ENCODE measurements at places on chromosomes 7 and 10.

- H3K4me3 ChIP-seq, result peak within 1 kb of the TSS; percentile 89
- peaks cover 32% of the 10 kb centered on the region for H3K4me1 ChIP-seq
- peak within 1 kb of the TSS; percentile 92 for H3K27ac ChIP-seq
- H3K36me3 ChIP-seq, result peaks cover 9% of the 10 kb centered on the region
- H3K27me3 ChIP-seq, result no peaks in the 10 kb centered on the region
These were observed at the start of gene ZNF746 for GRCh38 chr7:149497467-149498261. ZNF746 (minus strand) TSS chr7:149497809; CDS start chr7:149497536, 273 bp downstream.

GRCh38 chr7:151312831-151313809 lies 28.5 kb upstream of the NUB1 start:
- DNase-seq, result no peak
- no peaks in the 10 kb centered on the region for H3K36me3 ChIP-seq
- no peak overlapping the region for H3K27ac ChIP-seq
- no peaks in the 10 kb centered on the region for H3K27me3 ChIP-seq

DNA sequence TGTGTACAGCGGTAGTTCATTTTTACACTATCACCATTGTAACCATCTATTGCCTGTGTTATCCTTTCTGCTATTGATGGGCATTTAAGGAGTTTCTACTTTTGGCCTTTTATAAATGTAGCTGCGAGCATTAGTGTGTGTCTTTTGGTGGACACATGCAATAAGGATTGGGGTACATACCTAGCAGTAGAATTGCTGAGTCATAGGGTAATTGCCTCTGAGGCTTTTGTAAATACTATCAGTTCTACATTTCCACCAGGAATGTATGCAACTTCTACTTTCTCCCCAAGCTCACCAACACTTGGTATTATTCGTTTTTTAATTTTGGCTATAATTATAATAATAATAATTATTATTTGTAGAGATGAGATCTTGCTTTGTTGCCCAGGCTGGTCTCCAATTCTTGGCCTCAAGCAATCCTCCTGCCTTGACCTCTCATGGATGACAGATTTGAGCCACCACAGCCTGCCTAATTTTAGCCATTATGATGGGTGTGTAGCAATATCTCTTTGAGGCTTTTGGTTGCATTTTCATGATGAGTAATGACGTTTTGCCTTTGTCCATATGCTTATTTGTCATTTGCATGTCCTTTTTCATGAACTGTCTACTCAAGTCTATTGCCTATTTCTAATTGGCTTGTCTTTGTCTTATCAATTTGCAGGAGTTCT lies 277.0 kb downstream of the ACTR3B start:
- H3K4me1 ChIP-seq, result no peaks in the 10 kb centered on the region
- H3K36me3 ChIP-seq, result no peaks in the 10 kb centered on the region
- no peaks in the 10 kb centered on the region for H3K27me3 ChIP-seq
- H3K4me3 ChIP-seq, result no peak overlapping the region

GRCh38 chr10:113297226-113297625 lies 255.6 kb upstream of the HABP2 start:
- no peak overlapping the region for H3K27ac ChIP-seq
- peaks cover 7% of the 10 kb centered on the region for H3K4me1 ChIP-seq
- H3K27me3 ChIP-seq, result no peaks in the 10 kb centered on the region

GRCh38 chr10:103225939-103226338 lies 19.7 kb upstream of the RPEL1 start:
- H3K36me3 ChIP-seq, result no peaks in the 10 kb centered on the region
- peak overlapping the region; percentile 80 for H3K27ac ChIP-seq
- H3K27me3 ChIP-seq, result no peaks in the 10 kb centered on the region
- H3K4me1 ChIP-seq, result peaks cover 48% of the 10 kb centered on the region

- no peaks in the 10 kb centered on the region for H3K27me3 ChIP-seq
- H3K4me3 ChIP-seq, result no peak overlapping the region
- H3K36me3 ChIP-seq, result no peaks in the 10 kb centered on the region
- DNase-seq, result no peak
- H3K4me1 ChIP-seq, result no peaks in the 10 kb centered on the region
- no peak overlapping the region for H3K27ac ChIP-seq
These were observed 37.8 kb downstream of the RSU1 start for GRCh38 chr10:16779384-16779915.

DNA sequence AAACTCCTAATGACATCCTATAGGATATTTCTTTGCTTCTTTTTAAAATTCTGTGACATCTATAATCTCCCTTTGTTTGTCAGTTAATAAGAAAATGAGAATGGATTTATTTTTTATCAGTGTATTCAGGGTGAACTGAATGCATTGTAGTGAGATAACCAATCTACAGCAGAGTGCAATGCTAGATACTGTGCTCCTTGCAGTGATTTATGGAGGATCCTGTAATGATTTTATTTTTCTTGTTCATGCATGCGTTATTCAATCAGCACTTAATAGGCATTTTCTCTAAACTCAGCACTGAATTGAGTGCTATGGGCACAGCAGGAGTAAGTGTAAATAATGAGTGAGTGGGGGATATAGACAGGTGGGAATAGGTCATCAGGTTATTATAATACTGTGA lies 253.9 kb downstream of the CDK14 start:
- H3K4me3 ChIP-seq, result no peak overlapping the region
- no peak for DNase-seq
- H3K27me3 ChIP-seq, result no peaks in the 10 kb centered on the region
- H3K4me1 ChIP-seq, result no peaks in the 10 kb centered on the region
- H3K27ac ChIP-seq, result no peak overlapping the region
- H3K36me3 ChIP-seq, result no peaks in the 10 kb centered on the region

GRCh38 chr10:73625884-73626752 lies 15.2 kb downstream of the MYOZ1 start:
- DNase-seq, result peak; percentile 82
- H3K4me1 ChIP-seq, result peaks cover 13% of the 10 kb centered on the region
- H3K27ac ChIP-seq, result peak overlapping the region; percentile 85
- peak overlapping the region; percentile 81 for H3K4me3 ChIP-seq
